ENCODE measurements at places on chromosomes 6 and 20.

GRCh38 chr6:161342039-161342438 is 68.2 kb upstream of the AGPAT4 start:
- DNase-seq = no peak

GRCh38 chr6:164581563-164581962 is 727.8 kb downstream of the C6orf118 start:
- DNase-seq = no peak

- no peak for DNase-seq
These were observed 333.5 kb downstream of the NRN1 start for GRCh38 chr6:5673019-5673790.

- no peak for DNase-seq
These were observed 50.3 kb downstream of the AIG1 start for GRCh38 chr6:143110996-143111395.

DNA sequence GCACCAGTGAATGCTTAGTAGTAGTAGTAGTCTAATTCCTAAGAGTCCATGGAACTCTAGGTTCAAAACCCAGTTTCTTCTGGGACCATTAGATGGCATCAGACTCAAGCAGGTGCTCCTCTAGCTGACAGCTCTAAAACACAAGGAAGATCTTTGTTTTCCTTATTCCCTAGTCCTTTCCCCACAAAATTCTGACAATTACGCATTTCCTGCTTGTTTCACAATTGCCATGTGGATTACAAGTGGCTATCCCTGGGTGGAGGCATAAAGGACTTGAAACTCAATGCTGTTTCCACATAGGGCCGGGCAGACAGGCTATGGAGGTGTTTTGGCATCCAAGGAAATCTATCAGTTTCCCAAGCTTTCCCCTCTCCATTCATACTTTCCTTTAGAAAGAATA is 9.2 kb upstream of the HLA-DOB start:
- DNase-seq = no peak

GRCh38 chr20:49851991-49852390 is 39.4 kb downstream of the SLC9A8 start:
- DNase-seq = no peak

DNA sequence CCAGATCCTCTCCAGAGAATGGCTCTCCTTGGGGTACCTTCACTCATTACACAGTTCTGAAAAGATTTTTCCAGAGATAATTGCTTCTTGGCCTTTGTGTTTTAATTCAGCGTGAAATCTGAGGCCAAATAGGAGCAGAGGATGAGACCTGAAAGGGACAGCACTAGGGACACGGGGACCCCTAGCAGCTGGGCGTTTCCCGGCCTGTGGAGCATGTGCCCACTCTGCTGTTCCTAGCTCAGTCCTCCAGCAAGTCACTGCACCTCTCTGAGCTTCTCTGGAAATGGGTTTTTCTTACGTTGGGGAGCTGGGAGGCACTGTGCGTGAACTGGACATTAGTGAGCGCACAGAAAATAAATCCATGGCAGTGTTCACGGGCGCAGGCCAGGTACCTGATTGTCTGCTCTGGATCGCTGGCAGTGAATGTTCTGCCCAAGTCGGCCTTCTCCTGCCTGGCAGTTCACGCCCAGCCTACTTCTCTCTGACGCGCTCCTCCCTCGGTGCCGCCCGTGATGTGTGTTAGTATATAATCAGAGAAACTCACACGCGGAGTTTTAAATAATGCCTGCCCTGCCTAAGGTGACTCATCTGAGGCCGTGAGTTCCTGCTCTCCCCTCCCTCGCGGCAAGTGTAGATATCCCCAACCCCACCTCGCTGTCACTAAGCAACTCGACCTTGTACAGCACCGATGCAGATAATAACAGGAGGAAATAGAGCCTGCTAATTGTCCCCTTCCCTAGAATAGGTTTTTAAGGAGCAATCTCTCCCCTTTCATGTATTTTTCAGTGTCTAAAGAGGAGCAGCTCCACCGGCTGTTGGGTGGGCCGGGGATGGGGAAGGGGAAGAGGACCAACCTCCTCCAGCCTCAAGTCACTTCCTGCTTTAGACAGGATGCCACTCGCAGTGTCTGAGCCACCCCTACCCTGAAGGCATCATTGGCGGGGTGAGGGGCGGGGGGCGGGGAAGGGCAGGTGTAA is 2.7 kb upstream of the TUBB2A start:
- DNase-seq = peak; percentile 82

GRCh38 chr20:50116368-50116999 is 3.5 kb upstream of the UBE2V1 start:
- no peak for DNase-seq

GRCh38 chr20:25057234-25058050 is 497 bp downstream of the ACSS1 start:
- DNase-seq = peak; percentile 86

DNA sequence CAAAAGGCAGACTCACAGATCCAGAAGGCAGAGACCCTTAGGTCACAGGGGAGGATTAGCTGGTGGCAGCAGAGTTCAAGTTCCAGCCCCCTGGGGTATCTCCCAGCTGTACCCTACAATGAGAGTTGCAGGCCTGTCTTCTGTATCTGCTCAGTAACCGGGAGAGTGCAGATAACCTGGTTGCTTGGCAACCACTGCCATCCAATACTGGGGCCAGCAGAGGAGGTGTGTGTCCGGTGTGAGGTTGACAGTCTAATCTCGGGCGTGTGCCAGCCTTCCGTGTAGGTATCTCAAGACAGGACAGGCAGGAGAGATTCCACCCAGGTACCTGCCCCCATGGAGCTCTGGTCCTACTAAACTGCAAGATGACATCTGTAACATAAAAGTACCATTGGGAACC is 56.6 kb upstream of the TBC1D7 start:
- DNase-seq = no peak

GRCh38 chr6:65924411-65924810 is 217.4 kb upstream of the EYS start:
- DNase-seq = no peak

- no peak for DNase-seq
These were observed 34.2 kb upstream of the B4GALT5 start for GRCh38 chr20:49747707-49748524.

DNA sequence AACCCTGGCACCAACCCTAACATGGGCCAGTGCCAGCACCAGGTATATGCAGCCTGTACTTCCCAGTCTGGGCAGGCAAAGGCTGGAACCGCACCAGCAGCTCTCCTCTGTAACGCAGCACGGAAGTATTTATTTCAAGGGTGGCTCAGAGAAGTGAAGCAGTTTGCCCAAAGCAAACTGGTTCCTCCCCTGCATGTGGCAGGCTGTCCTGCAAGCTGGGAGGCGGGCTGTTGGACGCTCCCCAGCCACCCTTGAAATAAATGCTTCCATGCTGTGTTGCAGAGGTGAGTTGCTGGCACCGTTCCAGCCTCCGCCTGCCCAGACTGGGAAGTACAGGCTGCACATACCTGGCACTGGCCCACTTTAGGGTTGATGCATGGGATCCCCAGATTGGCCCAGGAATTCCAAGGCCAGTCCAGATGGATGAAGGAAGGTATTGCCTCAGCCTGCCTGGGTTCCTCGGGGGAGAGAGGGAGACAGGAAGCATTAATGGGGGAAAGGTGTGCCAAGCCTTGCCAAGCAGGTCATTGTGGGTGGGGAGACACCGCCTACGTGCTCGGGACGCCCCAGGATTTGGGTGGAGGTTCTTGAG is 49.8 kb downstream of the PPARD start:
- DNase-seq = no peak

GRCh38 chr6:18997375-18997826 is 610.3 kb downstream of the RNF144B start:
- no peak for DNase-seq

DNA sequence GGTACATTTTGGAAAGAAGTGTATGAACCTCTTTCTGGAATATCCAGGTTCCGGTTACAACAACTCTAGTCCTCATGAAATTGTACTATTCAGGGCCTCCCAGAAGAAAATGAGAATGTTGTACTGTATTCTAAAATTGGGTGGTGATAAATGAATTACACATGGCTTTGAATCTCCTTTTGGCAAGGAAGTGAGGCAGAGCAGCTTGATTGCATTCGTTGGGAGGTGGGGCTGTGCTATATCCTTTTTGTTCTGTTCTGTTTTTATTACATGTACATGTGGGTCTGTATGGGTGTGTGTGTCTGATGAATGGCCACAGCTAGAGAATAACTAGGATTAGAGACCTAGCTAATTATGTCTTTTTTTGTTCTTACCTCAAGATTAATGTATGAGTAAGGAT is 37.8 kb upstream of the SNRPB2 start:
- DNase-seq = no peak

GRCh38 chr6:40276141-40276540 is 311.0 kb downstream of the LRFN2 start:
- no peak for DNase-seq

GRCh38 chr6:146315381-146316174 is 228.1 kb upstream of the RAB32 start:
- no peak for DNase-seq

GRCh38 chr20:48158014-48158413 is 372.7 kb upstream of the SULF2 start:
- DNase-seq = no peak

GRCh38 chr6:112086744-112087135 is 542 bp downstream of the TUBE1 start:
- DNase-seq = peak; percentile 22

DNA sequence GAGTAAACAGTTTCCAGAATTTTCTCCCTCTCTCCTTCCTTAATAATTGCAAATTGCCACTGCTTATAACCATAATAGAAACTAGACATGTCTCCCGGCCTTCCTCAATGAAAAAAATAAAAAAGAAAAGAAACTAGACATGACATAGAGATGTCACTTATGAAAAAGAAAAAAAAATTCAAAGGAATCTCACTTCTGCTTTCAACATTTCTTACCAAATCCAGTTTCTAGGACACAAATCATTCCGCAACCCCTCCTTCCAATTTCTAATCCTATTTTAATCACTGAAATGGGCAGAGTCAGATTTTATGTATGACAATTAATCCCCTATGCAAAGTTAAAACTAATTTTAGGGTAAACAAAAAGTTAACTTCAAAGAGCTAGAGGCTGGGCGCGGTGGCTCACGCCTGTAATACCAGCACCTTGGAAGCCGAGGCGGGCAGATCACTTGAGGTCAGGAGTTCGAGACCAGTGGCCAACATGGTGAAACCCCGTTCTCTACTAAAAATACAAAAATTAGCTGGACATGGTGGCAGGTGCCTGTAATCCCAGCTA is 40.1 kb upstream of the EEF1A1 start:
- no peak for DNase-seq

Measured in CD4-positive, alpha-beta T cell treated with Interleukin-21 for 1 hour (primary cell).